ENCODE measurements at places on chromosomes 12 and 14. TPM values are rescaled to one million over a fixed set of nuclear protein-coding genes. Genes with fewer than 3 reads are reported as not detected.

- no peaks in the 10 kb centered on the region for H3K36me3 ChIP-seq
- H3K4me1 ChIP-seq = peaks cover 2% of the 10 kb centered on the region
- H3K27ac ChIP-seq = no peak overlapping the region
- no peak overlapping the region for H3K4me3 ChIP-seq
- H3K27me3 ChIP-seq = peaks cover 2% of the 10 kb centered on the region
These were observed 6.9 kb downstream of the FBXO34 start for GRCh38 chr14:55277972-55278740.

DNA sequence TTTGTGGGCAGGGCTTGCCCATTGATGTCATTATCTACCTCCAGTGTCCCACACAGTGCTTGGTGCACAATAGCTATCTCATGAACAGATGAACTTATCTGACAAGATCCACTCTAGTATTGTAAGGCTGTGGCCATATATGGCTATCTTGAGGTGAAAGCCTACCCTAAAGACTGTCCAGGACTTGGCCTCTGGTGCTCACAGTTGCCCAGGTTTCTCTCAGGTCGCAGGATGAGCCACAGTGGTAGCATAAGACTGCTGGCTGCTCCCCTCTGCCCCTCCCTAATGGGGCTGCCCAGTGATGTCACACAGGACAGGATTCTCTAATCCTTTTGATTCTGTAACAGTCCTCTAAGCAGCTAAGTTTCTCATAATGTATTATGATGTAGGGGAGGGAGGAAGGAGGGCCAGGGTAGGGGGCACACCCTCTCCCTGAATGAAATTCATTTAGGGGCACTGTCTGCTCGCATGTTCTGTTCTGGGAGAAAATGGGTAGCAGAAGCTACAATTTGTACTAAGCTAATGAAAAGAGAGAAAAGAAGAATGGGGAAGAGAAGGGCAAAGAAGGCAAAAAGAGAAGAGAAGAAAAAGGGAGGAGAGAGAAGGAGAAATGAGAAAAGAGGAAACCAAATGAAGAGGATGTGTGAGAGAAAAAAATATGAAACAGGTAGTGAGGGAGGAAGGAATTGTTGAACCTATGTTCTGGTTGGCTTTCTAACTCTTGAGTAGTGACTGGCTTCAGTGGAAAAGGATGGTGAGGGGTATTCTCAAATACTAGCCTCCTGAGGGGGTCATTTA, 3.4 kb upstream of the PPM1A start:
- H3K4me1 ChIP-seq = peaks cover 3% of the 10 kb centered on the region
- no peaks in the 10 kb centered on the region for H3K36me3 ChIP-seq
- H3K4me3 ChIP-seq = no peak overlapping the region
- peaks cover 4% of the 10 kb centered on the region for H3K27me3 ChIP-seq
- no peak for DNase-seq
- H3K27ac ChIP-seq = no peak overlapping the region

DNA sequence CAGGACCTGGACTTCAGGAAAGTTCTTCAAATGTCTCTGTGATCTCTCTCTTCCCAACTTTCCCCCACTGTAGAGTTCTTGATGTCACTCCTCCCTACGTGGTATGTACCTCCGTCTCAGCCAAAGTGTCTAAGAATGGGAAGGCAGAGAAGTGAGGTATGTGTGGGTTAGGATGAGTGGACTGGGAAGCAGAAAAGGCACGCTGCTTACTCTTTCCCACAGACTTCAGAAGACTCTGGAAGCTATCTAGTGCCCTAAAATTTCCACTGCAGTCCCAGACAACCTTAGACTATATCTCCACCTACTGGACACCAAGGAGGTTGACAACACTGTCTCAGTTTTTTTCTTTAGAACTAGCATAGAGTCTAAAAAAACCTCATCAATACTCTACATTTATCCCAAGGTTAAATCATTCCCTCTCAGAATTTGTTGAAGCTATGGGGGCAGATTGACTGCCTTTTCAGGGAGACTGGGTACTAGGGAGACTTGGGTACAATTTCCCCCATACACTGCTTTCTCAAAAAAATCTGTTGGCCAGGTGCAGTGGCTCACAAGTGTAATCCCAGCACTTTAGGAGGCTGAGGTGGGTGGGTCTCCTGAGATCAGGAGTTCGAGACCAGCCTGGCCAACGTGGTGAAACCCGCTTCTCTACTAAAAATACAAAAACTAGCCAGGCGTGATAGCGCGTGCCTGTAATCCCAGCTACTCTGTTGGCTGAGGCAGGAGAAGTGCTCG, 20.6 kb upstream of the ITGA5 start:
- no peaks in the 10 kb centered on the region for H3K4me1 ChIP-seq
- H3K27me3 ChIP-seq = peaks cover 2% of the 10 kb centered on the region
- no peak for DNase-seq
- no peak overlapping the region for H3K27ac ChIP-seq
- H3K36me3 ChIP-seq = no peaks in the 10 kb centered on the region
- no peak overlapping the region for H3K4me3 ChIP-seq

- peaks cover 10% of the 10 kb centered on the region for H3K4me1 ChIP-seq
- no peak for DNase-seq
- no peak overlapping the region for H3K27ac ChIP-seq
- H3K27me3 ChIP-seq = no peaks in the 10 kb centered on the region
These were observed 1131.0 kb downstream of the BCL11B start for GRCh38 chr14:98140862-98141530.

GRCh38 chr14:33186656-33187055, 248.0 kb downstream of the NPAS3 start:
- H3K36me3 ChIP-seq = no peaks in the 10 kb centered on the region
- no peaks in the 10 kb centered on the region for H3K27me3 ChIP-seq
- H3K4me1 ChIP-seq = peaks cover 11% of the 10 kb centered on the region
- no peak for DNase-seq

- H3K4me1 ChIP-seq = no peaks in the 10 kb centered on the region
- H3K27me3 ChIP-seq = peaks cover 10% of the 10 kb centered on the region
- H3K27ac ChIP-seq = no peak overlapping the region
- H3K36me3 ChIP-seq = peaks cover 10% of the 10 kb centered on the region
- no peak overlapping the region for H3K4me3 ChIP-seq
These were observed 12.0 kb upstream of the PRIMA1 start for GRCh38 chr14:93799989-93800921.

DNA sequence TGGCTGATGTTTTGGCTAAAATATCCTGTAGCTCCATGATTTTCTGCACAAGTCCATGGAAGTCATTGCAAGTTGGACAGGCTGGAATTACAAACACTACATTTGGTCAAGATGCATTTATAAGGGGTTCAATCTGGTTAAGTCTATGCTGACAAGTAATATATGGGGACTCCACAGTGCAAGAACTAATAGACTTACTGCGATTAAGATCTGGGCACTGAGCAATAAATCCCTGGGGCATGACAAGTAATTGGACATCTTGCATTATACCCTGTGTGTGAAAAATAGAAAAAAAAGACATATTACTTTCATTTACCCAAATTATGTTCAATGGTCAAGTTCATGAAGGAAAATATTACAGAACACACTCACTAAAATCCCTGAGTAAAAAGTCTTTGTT, 99.1 kb downstream of the NELL2 start:
- no peak overlapping the region for H3K27ac ChIP-seq
- H3K36me3 ChIP-seq = no peaks in the 10 kb centered on the region
- H3K27me3 ChIP-seq = peaks cover 2% of the 10 kb centered on the region
- no peaks in the 10 kb centered on the region for H3K4me1 ChIP-seq
- no peak overlapping the region for H3K4me3 ChIP-seq

GRCh38 chr12:75764091-75764841, 252.9 kb upstream of the KRR1 start:
- H3K4me3 ChIP-seq = peak overlapping the region; percentile 16
- H3K27me3 ChIP-seq = no peaks in the 10 kb centered on the region
- H3K4me1 ChIP-seq = peaks cover 28% of the 10 kb centered on the region

The DNAAF2 gene
- total RNA-seq = 19.1 TPM

The MGP gene
- total RNA-seq = not detected

The ARHGEF25 gene
- total RNA-seq = 80.2 TPM

The CFAP54 gene
- total RNA-seq = 0.15 TPM

DNA sequence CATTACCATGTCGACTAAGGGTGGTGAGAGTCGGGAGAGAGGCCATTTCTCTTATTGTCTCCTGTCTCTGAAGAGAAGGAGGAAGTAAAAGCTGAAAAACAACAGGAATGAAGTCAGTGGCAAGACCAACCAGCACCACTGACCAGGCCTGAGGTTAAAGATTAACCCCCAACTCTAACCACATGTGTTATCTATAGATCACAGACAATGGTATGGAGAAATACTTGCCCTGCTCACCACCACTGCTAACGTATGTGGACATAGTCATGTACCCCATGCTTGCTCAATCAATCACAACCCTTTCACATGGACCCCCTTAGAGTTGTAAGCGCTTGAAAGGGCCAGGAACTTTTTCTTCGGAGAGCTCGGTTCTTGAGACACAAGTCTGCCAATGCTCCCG, 690.9 kb upstream of the LMO3 start:
- peaks cover 7% of the 10 kb centered on the region for H3K36me3 ChIP-seq
- H3K27ac ChIP-seq = no peak overlapping the region
- H3K27me3 ChIP-seq = no peaks in the 10 kb centered on the region
